Prostate gland (tissue), 2 donors: ENCODE measurements at places on chromosomes 7 and 10.

GRCh38 chr7:151472644-151473380 lies 32.9 kb upstream of the CRYGN start:
- DNase-seq: no peak

GRCh38 chr10:114486938-114487814 lies 82.9 kb upstream of the AFAP1L2 start:
- no peak for DNase-seq

GRCh38 chr10:127657056-127657455 lies 79.9 kb upstream of the FOXI2 start:
- no peak for DNase-seq

DNA sequence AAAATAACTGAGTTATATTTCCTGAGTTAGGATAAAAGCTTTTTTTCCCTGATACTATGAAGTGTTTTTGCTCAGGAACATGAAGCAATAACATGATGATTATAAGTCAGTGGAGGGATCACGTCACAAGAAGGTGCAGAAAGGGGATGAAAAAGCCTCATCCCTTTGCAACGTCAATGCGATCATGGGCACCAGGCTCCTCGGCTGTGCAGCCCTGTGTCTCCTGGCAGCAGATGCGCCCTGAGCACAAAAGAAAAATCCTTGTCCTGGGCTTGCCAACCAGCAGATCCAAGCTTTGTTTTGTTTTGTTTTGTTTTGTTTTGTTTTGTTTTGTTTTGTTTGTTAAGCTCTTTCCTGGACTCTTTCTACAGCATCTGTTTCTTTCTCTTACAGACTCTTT lies 103.5 kb upstream of the PRSS1 start:
- no peak for DNase-seq

DNA sequence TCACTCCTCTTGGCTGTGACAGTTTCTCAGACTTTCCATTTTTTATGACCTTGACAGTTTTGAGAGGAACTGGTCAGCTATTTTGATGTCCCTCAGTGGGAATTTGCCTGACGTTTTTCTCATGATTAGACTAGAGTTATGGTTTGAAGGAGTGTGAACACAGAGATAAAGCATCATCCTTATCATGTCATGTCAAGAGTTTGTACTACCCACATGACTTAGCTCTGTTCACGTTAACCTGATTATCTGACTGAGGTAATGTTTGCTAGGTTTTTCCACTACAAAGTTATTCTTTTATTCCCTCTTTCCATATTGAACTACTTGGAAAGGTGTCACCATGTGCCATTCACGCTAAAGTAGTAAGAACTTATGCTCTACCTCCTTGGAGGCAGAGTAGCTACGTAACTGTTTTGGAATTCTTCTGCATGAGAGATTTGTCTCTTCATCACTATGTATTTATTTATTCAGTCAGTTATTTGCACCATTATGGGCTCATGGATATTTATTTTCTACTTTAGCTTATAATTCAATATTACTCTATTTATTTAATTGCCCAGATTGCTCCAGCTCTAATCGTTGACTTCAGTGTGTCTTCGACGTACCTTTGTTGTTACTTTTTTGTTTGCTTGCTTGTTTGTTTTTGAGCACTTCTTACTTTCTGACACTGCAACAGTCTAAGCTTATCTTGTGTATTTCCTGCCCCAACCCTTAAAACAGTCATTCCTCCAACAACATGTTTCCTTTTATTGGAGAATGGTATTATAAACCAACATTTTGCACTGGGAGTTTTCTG lies 50.4 kb downstream of the CPED1 start:
- DNase-seq: no peak

GRCh38 chr7:79157281-79157680 lies 296.2 kb downstream of the MAGI2 start:
- DNase-seq: no peak

DNA sequence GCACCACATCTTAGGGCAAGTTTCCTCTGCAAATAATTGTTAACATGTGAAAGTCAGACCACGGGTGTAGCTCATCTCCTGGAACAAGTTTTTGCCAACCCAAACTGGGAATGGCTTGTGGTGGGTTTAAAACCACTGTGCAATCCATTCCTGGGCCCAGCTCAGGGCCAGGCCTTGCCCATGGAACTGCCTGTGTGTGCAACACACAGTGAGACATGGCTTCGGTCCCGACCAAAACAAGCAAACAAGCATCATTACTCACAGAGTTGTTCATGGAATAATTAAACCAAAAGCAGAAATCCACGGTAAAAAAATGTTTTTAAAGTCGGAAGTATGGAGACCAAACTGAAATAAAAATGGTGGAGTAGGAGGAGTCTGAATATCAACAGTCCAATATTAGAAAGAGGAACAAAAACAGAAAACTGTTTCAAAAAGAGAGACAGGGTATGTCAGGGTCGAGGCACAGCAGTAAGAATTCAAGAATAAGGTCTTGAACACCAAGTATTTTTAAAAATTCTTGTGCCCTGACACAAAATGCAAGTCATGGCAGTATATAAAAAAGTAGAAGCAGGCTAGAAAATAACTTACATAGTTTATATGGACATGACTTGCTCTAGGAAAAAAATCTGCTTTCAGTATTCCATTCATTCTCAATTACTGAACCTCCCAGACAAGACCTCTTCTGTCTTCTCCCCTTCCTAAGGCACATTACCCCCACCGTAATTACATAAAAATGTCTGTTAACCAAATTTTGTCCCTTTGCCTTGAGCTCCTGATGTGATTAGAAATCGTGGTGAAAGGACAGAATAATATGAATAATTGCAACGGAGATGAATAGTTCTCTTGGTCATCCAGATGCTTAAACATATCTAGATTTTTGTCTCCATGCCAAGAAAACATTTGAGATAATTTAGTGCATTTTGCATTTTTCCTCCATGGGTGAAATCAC lies 88.4 kb downstream of the FAS start:
- DNase-seq: no peak

DNA sequence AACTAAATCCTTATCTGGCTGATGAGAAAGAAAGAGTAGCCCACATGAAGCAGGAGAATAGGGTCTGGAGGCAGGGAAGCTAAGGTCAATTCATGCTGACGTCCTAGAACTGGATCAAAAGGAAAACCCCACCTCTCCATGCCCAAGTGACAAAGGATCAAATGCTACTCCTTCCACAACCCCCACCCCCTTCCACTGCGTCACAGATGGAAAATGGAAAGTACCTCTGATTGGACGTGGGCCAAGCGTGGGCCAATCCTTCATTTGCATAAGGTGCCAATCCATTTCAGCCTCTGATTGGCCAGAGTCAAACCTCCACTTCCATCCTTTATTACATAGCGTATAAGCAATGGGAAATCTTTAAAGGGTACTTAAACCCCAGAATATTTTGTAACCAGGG lies 431.3 kb upstream of the ETV1 start:
- DNase-seq: no peak
